ENCODE measurements at places on chromosomes 3 and 15.

GRCh38 chr3:35757991-35758757 lies 118.8 kb downstream of the ARPP21 start:
- no peak for DNase-seq

DNA sequence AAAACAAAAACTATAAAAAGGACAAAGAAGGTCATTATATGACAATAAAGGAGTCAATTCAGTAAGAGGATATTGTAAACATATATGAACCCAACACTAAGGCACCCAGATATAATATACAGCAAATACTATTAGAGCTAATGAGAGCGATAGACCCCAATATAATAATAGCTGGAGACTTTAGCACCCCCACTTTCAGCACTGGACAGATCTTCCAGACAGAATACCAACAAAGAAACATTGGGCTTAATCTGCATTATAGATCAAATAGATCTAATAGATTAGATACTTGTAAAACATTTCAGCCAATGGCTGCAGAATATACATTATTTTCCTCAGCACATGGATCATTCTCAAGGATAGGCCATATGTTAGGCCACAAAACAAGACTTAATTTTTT lies 53.4 kb downstream of the NUDT16 start:
- no peak for DNase-seq

DNA sequence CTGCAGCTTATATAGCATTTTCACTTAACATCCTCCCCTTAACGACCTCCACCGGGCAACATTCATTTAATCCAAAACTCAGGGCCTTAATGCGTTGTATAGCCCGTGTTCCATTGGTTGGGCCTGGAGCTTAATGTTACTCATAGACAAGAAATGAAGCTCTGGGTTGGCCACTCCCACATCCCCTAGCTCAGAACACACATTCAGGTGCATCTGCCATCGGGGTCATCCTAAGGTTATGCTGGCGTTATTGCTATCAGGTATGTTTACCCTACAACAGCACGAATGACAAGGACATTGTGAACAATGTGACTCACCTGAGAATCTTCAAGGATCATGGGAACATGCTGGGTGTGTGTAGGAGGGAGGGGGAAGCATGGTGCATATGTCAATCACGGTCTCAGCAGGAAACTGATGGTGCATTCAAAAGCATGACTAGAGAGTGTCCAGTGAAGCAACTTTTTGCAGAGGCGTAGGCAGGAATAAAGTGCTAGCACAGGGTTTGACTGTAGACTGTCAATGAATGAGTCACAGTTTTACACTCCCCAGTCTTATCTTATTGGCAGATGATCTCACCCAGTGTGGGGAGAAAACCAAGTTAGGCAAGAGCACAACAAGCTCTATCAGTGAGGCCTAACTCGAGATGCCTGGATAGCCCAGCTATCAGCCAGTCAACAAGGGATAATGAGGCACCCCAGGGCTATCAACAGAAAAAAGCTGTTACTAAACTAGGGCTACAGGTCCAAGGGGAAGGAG lies 402.1 kb upstream of the MCTP2 start:
- no peak for DNase-seq

DNA sequence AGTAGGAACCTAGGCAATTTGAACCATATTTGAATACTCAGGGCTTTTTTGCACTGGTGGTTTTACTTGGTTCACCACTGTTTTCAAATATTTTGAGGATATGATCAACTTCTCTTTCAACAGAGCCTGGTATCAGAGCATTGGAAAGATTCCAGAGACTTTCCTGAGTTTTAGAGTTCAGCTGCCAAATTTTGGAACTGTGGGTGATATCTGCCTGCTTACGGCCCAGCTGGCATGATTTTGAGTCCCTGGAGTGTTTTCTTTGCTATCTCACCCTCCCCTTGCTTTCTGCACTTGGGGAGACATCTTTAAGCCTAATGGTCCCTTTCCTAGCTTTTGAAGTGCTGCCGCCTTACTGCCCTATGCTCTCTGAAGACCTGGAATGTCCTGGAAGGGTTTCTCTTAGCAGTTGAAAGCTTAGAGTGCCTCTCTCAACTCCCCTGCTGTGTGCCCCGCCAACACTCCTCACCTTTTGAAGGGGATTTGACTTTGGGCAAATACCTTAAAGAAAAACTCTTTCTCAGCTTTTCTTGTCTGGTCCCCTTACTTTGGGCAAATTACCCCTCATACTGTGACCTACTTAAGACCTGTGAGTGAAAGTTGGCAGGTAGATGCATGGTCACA lies 539.1 kb downstream of the MFSD1 start:
- DNase-seq: no peak

DNA sequence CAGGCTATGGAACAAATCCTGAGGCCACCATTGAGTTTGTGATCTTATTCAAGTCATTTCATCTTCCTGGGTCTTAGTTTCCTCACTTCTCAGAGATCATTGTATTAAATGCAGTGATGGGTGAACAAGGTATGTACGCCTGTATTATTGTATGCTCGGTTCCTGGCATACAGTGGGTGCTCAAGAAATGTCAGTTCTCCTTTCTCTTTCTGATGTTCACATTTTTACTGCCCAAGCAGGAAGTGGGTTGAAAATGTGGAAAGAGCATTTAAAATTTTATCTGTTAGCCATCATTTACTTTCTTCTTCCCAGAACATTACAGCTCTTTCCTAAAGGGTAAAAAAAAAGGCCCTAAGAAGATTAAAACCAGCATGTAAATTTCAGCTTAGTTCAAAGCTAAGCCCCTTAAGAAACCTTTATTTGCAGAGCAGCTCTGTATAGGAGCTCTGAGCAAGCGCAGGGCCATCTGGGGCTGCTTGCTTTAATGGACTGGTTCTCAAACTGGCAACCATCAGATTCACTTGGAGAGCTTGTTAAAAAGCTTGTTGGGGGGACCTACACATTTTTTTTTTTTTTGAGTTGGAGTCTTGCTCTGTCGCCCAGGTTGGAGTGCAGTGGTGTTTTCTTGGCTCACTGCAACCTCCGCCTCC lies 179.4 kb downstream of the CHST2 start:
- DNase-seq: no peak

DNA sequence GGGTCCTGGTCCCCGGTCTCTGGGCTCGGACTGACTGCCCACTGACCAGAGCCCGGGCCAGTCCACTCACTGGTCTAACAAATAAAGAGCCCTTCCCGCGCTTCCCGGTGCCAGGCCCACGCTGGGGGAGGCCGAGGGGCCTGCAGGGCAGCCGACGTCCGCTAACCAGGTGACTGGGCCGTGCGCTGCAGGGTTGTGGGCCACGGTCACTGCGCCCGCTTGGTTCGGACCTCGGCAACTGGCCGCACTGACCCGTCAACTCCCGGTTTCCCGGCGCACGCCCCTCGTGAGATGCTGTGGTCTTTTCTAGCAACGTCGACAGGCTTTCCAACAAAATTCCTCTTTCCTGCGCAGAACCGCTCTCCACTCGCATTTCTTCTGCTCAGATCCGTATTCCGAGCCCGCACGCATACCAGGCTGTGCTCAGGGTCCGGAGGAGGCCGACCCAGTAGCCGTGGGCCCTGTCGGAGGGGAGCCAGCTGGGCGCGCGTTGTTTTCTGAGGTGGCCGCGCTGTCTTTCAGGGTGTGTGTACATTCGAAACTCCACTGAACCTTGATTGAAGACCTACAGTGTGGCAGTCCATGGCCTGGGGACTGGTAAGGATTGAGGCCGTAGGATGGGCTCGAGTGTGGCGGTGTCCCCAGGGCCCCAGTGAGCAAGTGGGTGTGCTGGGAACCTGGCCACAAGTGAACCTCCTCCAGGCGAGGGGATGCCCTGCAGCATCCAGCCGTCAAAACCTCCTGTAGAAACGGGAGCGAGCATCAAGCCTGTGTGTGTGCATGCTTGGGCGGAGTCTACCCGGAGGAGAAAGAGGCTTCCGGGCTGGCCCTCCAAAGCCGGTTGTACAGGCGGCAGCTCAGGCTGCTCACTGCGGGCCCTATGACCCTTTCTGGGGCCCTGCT lies 875 bp upstream of the NT5DC2 start:
- no peak for DNase-seq

DNA sequence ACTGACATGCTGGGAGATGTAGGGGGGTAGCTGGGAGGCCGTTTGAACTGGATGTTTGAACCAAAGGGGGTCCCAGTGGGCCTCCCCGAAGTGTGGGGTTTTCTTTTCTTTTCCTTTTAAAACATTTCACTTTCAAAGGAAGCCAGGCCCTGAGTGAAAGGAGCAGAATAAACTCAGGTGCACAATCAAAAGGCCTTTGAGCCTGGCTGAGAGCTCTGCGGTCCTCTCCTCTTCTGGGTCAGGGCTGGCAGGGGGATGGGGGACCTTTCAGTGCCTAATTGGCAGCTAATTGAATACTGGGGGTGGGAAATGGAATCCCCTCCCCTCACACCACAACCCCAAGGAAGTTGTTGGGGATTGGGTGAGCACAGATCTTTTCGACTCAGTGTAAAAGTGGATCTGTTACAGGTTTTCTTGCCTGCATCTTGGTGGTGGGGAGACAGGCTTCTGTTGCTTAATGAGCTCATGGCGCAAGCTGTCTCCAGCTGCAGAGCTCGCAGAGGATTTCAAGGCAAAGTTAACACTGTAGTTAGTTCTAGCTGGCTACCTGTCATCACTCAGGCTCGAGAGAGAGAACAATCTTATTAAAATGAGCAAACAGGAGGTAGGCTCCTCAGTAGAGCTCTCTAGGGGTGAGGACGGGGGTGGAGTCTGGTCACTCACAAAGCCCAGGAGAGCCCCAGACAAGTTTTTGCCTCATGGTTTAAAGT lies 132.6 kb downstream of the RAB11A start:
- DNase-seq: no peak

All from stimulated activated CD8-positive, alpha-beta memory T cell treated with anti-CD3 and anti-CD28 coated beads, Interleukin-15, amount 100 ng/mL, for 24 hours (primary cell).